ENCODE measurements at places on chromosomes 4 and X.

DNA sequence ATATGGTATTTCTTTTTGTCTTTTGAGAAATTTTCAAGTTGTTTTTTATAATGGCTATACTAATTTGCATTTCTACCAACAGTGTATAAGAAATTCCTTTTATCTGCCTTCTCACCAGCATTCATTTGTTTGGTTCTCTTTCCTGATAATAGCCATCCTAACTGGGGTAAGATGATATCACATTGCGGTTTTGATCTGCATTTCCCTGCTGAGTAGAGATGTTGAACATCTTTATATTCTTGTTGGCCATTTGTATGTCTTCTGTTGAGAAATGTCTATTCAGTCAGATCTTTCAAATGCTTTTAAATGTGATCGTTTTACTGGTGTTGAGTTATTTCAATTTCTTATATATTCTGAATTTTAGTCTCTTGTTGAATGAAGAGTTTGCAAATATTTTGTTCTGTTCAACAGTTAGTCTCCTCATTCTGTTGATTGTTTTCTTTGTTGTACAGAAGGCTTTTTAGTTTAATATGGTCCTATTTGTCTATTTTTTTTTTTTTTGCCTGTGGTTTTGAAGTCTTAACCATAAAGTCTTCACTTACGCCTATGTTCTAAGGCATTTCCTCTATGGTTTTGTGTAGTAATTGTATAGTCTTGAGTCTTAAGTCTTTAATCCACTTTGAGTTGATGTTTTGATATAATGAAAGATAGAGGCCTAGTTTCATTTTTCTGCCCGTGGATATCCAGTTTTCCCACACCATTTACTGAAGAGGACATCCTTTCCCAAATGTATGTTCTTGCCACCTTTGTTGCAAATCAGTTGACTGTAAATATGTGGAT is 1566.9 kb downstream of the STIM2 start:
- DNase-seq = no peak

DNA sequence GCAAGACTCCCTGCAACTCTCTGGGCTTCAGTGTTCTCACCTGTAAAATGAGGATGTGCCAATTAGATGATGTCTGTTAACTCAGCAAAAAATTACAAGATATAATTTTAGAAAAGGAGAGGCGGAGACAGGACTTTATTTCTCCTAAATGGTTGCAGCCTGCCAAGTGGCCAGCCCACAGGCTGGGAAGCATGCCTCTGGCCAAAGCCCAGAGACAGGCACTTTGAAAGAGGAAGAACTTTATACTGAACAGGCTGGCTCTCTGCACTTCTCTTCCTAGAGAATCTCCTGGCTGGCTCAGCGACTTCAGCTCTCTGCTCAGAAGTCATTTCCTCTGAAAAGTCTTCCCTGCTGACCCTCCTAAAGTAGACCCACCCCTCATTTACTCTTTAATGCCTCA is 3.7 kb downstream of the PRDM5 start:
- peak; percentile 6 for DNase-seq

GRCh38 chrX:155880586-155881157 is 473 bp upstream of the VAMP7 start:
- DNase-seq = no peak

DNA sequence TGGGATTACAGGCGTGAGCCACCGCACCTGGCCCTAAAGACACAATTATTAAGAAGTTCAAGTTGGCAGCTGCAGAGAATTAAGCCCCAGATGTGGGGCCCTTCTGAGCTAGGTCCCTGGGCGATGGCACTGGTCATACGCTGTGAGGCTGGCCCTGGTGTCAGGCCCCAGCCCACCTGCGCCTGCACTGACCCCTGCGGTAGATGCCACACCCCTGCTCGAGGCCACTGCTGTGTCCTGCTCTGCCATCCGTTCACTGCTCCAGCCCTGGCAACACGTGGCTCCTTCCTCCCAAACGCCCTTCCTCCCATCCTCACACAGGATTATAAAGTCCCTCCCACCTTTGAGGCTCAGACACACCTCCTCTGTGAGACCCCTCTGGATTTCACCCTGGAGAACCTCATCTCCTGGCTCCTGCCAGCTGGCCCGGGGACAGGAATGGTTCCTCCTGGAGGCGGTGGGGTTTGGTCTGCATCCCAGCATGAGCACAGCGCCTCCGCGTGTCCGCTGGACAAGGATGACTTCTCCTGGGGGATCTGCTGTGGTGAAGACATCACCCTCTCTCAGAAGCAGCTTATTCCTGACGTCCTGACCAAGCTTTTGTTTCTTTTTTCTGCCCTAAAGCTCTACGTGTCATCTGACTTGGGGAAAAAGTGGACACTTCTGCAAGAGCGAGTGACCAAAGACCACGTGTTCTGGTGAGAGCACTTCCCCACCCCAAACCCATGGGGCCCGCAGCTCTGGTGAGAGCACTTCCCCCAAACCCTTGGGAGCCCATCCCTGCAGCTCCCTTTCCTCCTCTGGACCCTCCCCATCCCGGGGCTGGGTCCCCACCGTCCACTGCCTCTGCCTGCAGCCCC is 219.0 kb upstream of the PSAPL1 start:
- peak; percentile 88 for DNase-seq

DNA sequence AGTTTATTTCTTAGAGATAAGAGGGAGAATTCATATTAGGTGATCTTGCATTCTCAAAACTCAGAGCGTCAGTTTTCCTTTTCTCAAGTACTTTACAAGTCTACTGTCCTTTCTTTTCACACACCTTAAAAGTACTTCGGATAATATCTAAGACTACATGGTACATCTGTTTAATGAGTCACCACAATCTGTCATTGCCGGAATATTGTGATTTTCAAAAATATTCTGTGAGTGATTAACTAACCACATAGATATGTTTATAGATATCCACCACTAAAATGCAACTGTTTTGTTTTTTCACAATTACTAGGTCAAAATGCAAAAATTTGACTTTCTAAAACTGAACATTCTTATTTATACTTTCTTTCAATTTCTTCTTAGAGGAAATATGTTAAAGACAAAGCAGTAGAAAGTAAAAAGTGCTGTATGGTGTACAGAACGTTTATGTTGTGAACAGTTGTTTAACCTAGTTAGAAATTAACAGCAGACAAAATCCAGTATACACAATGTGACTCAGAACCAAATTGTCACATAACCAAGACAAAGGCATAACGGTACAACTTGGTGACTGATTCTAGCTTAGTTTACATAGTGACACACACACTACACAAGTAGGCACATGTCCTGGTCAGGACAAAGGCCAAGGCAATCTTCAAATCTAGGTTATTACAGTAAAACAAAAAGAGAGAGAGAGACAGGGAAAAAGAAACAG is 482.9 kb downstream of the NAF1 start:
- no peak for DNase-seq

GRCh38 chr4:188195389-188195985 is 56.2 kb downstream of the TRIML1 start:
- DNase-seq = no peak

DNA sequence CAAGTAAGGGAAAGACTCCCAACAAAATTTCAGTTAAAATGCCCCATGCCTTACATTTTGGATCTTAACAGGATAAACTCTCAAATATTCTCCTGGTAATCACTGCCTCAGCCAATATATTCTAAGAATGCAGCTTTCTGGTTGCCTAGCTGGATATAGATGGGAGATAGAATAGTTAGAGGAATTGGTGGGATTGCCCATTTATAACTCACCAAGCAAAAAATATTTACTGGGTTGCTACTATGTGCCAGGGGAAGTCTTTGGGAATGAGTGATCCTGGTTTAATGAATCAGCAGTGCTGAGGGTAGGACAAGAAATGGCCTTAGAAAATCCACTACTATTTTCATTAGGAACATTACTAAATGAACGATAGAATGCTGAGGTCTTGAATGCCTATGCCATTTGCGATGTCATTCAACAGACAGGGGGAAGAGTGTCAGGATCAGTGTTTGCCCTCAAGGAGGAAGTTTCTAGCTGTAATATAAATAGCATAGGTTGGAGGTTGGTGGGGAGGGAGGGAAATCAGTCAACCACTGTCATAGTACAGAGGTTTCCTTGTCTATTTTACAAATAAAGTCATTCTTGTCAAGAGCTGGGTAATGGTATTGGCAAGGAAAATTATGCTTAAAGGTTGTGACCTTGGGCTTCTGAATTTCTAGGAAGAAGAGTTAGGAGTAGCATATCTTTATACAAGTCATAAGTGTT is 63.5 kb downstream of the ENOPH1 start:
- DNase-seq = no peak
